ENCODE measurements at places on chromosomes 4 and X.
A peak's percentile ranks its signal among the peaks of the same experiment; 100 is the strongest.

DNA sequence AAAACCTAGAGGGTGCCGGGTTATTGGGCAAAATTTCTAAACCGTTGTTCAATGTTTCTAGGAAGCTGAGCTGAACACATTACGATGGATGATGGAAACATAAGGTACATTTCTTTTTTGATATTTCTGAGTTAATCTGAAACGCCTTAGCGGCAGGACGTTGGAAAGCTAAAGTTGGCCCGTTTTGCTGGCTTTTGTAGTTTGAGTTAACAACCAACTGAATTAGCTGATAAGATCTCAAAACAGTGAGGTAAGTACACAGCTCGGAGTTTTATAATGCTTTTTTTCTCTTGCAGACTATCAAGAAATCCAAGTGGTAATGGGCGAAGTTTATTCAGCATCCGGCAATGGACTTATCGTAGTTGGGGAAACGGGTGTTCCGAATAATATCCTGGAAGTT is 73.5 kb downstream of the PRSS12 start:
- no peak for DNase-seq

- DNase-seq: no peak
Measured at GRCh38 chr4:1666391-1666790, 17.7 kb downstream of the FAM53A start.

DNA sequence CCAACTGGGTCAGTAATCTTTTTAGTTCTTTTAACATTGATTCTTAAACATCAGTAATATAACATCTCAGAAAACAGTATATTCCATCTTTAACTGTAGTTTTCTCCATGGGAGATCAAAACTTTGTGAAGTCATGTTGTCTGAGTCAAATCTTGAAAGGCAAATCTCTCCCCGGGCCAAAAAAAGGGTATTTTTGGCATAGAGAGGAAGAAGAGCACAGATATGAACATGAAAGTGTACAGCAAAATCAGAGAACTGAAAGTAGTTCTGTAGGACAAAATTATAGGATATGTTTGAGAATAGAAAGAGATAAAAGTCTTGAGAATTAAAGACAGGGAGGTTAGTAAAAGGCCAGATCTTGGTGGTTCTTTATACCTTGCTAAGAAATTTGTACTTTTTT is 176.4 kb upstream of the GYPA start:
- no peak for DNase-seq

- DNase-seq: no peak
Measured at GRCh38 chr4:77035153-77035552, 40.6 kb downstream of the CCNI start.

GRCh38 chr4:16449406-16449805 is 223.1 kb upstream of the TAPT1 start:
- DNase-seq: no peak

DNA sequence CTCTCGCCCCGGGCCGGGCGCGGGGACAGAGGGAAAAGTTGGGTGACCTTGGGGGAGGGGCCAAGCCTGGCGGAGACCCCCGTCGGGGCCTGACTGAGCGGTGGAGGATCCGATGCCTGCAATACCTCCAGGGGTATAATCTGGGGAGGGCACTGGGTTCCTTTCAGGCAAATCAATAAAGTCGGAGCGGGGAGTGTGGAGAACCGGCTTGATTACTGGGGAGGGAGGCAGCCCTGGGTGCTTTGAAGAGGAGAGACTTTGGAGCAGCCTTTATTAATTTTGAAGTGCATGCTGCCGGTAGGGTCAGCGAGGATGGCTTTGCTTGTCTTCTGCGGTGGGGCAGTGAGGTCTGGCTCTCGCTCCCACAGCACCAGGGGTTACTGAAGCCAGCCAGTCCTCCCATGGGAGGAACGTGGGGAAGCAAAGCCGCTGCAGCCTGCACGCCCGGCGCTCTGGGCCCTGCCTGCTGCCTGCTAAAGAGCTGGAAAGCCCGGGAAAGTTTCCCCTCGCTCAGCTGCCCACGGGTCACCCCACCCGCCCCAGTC is 403 bp upstream of the LGI2 start:
- no peak for DNase-seq

DNA sequence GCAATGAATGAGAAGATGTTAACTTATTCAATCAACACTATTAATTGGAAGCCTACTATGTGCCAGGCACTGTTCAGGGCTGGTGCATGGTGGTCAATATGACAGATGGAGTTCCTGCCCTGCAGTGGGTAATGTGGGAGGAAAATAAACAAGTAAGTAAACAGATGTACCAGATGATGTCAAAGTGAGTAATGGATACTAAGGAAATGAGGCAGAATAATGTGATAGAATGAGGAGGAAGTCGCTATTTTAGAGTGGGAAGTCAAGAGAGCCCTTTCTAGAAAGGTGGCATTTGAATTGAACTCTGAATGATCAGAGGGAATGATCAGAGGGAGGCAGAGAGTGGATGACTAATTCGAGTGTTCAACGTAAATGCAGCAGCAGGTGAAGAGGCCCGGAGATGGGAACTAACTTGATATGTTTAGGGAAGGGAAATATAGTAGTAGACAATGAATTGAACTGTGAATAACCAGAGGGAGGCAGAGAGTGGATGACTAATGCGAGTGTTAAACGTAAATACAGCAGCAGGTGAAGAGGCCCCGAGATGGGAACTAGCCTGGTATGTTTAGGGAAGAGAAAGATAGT is 48.3 kb downstream of the HMGB3 start:
- DNase-seq: no peak

GRCh38 chr4:157045507-157046127 is 30.3 kb upstream of the GLRB start:
- no peak for DNase-seq

DNA sequence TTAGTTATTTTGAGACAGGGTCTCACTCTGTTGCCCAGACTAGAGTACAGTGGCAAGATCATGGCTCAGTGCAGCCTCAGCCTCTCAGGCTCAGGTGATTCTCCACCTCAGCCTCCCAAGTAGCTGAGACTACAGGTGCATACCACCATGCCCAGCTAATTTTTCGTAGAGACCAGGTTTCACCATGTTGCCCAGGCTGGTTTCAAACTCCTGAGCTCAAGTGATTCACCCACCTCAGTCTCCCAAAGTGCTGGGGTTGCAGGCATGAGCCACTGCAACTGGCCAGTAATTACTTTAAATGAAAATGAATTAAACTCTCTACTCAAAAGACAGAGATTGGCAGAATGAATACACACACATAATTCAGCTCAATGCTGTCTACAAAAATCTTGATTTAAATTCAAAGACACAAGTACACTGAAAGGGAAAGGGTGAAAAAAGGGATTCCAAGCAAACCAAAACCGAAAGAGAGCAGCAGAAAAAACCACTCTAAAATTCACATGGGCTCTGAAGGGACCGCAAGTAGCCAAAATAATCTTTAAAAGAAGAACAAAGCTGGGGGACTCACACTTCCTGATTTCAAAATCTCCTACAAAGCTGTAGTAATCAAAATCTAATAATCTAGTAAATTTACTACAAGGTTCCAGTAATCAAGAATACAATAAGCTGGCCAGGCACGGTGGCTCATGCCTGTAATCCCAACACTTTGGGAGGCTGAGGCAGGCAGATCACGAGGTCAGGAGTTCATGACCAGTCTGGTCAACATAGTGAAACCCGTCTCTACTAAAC is 11.8 kb upstream of the SPON2 start:
- DNase-seq: no peak

DNA sequence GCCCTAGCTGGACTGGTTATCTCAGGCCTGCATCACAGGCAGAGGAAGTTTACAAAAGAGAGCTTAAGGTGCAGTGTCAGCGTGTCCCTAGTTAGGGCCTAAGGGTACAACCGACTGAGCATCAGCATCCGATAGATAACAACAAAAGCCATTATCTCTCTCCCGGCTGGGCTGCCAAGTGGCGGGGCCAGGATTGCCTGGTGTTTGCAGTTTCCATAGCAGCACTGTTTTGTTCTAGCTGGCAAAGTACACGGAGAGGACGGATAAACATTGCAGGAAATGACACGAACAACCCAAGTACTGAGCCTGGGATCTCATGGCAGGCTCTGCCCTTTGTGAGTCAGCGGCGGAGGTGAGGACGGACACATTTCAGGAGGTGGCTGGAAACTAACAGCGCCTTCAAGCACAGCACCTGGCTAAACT is 104.7 kb upstream of the NOCT start:
- DNase-seq: peak; percentile 95

- DNase-seq: no peak
Measured at GRCh38 chrX:56763556-56764152, 34.6 kb downstream of the NBDY start.

DNA sequence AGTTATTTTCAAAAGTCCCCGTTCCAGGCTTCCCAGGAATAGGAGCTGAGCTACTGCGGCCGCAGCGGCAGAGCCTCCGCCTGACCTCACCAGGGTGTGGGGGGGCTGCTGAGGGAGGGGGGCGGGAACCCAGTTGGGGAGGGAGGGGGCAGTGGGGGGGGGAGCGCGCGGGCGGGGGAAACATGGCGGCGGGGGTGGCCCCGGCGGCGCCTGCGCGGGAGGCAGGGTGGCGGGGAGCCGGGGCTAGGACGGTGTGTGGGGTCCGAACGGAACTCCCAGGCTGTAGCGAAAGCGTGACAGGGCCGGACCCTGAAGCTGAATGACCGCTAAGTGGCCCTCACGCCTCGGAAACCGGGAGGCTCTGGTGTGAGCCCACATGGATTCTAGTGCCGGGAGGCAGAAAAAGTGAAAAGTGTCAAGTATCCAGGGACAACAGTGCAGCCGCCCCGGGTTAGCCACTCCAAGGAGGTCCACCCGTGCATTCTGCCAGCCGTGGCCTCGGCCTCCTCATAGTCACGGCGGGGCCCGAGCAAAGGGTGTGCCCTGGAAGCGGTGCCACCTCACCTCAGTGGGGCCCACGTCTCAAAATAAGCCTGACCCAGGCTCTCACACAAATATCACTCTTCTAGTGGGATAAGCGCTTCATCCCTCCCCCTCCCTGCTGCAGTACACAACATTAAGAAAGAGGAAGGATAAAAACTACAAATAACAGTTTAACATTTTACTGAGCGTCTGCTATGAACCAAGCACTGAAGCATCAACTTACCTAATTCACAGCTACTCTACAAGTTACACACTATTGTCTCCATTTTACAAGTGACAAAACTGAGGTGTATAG is at the start of gene KLHL13:
KLHL13 (minus strand) TSS at position 98 of the 838 bp plus-strand sequence. CDS start 88,337 bp downstream, outside the sequence.
- no peak for DNase-seq

DNA sequence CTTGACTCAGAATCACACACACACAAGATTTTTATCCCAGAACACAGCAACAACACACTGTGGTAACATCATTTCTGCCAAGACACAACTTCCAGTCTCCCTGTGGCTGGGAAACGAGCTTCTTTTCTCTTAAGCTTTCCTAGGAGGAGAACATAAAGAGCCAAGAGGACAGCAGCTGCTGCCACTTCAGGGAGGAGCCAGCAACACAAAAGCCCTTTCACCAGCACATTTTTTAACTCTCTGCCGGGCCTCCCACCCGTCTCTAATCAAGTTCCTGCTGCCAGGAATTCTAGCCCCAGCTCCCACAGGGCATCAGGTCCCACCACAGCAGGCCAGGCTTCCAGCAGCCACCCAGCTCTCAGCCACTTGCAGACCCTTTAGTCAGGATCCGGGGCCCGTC is 22.4 kb downstream of the FAT1 start:
- no peak for DNase-seq

DNA sequence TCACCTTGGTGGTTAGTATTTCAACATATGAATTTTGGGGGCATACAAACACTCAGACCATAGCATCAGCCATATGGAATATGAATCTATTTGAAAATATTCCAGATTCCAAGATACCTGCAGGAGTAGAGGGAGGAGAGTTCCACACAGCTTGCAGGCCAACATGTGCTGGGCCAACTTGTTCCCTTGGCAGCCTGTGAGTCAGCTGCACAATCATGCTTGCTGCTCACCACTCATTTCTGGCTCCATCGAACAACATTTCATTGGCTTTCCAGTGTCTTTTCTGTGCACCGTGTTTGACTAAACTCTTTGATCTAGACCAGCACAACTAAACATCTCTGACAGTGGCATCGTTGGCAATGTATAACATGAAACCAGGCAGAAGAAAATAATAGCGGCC is 282.5 kb upstream of the RASGEF1B start:
- no peak for DNase-seq

- no peak for DNase-seq
Measured at GRCh38 chrX:124023838-124024238, 62.3 kb downstream of the STAG2 start.

- DNase-seq: no peak
Measured at GRCh38 chr4:118968813-118969212, 80.2 kb downstream of the SYNPO2 start.

GRCh38 chr4:10115797-10116568 is 616 bp downstream of the WDR1 start:
- no peak for DNase-seq

- no peak for DNase-seq
Measured at GRCh38 chr4:148510211-148510610, 68.0 kb upstream of the NR3C2 start.

DNA sequence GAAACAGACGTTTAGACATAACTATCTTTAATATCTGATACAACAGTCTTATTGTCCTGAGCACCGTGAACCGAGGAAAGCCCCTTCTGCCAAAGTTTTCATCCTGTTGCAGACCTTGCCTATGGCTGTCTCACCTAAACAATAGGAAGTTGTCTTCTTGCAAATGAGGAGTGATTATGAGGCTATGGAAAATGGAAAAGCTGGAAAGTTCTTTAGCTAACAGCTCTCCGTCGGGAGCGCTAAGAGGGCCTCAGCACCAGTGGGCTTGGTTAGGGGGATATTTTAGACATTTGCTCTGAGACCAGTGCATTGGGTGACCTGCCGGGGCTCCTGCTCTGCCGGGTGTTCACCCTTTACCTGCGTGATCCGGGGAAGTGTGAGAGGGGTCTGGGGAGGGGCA is 28.4 kb downstream of the TMEM131L start:
- DNase-seq: no peak

- no peak for DNase-seq
Measured at GRCh38 chr4:182385897-182386296, 142.7 kb downstream of the TENM3 start.

- DNase-seq: no peak
Measured at GRCh38 chrX:68822641-68823410, 6.0 kb upstream of the EFNB1 start.

- no peak for DNase-seq
Measured at GRCh38 chr4:147578051-147578476, 39.1 kb upstream of the TMEM184C start.

DNA sequence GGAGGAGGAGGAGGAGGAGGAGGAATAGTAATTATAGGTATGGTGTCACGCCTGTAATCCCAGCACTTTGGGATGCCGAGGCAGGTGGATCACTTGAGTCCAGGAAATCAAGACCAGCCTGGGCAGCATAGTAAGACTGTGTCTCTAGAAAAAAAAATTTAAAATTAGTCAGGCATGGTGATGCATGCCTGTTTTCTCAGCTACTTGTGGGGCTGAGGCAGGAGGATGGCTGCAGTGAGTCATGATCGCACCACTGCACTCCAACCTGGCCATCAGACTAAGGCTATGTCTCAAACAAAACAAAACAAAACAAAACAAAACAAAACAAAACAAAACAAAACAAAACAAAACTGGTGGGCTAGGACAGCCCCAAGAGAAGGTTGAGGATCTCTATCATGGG is 3.0 kb downstream of the STARD8 start:
- DNase-seq: no peak

All from NCI-H1417 treated with DMSO at 0.1 percent for 48 hours (cell line).